Activated CD4-positive, alpha-beta memory T cell treated with anti-CD3 and anti-CD28 coated beads for 36 hours (primary cell): ENCODE measurements at places on chromosomes 1 and 21. TPM values are rescaled to one million over a fixed set of nuclear protein-coding genes. Genes with fewer than 3 reads are reported as not detected.

DNA sequence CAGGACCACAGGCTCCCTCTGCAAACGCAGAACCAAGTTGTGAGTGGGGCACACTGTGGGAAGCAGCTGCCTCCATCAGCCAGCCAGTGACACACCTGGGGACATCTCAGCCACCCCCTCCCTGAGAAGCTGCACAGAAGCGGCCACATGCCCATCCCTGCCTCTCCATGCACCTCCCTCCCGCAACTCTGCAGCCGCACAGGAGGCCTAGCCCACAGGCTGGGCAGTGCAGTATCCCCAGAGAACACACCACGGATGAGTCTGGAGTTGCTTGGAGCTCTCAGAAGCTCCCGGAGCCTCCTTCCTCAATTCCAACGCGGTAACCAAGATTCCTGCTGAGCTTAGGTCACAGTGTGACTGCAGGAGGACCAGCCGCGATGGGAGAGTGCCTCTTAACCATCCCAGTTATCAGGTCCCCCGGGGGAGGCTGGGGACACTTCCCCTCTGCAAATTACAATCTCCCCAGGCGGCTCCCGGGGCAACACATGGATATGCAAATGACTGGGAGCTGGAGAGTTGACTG is 1.2 kb upstream of the WNT3A start:
- DNase-seq, result peak; percentile 5

- no peak for DNase-seq
Measured at GRCh38 chr1:2479618-2480017, 3.5 kb downstream of the PLCH2 start.

- peak; percentile 53 for DNase-seq
Measured at GRCh38 chr1:121516234-121516967, 331.6 kb downstream of the SRGAP2C start.

DNA sequence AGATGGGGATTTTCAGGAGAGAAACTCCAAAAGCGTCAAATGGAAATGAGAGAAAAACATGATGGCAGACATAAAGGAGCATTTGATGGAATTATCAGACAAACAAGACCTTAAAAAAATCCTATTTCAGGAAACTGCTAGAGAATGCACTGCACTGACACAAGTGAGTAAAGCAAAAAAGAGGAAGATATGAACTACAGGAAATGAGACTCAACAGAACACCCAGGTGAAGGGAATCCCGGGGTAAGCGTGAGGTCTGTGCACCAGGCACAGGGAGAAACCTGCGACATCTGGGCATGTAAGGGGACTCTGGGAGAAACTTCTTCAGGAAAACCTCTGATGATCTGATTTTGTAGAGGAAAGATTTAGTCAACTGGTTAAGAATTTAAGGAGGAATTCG is 2.8 kb downstream of the TARBP1 start:
- DNase-seq, result no peak

GRCh38 chr1:54487571-54488050 is 60.4 kb upstream of the ACOT11 start:
- no peak for DNase-seq

DNA sequence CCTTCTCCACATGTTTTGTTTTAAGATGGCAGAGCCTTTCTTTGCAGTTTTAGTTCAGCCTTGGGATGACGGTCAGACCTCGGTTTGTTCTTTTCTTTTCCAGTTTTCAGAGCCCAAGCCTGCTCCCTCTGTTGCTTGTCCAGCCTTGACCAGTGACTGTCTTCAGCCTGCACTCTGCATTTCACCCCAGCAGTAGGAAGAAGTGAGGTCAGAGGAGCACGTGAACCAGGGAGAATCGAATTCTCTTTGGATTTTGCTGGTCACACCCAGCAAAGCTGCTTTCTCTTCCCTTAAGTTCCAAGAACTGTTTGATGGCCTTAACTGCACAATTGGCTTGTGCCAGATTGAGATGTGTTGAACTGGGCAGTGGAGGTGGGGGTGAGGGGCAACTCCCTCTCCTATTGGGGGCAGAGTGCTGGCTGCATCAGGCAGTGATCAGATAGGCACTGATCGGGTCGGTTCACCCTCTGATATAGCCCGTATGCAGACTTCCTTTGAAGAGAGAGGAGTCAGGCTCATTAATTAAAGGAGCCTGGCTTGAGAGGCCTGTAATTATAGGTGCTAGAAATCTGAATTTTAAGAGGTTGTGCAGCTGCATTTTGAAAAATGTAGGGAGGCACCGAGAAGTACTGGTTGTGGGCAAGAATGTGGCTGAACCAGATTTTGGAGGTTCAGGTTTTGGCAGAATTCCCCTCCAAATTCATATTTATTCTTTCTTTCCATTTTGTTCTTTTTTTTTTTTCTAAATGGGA is 42.4 kb downstream of the PEX14 start:
- no peak for DNase-seq

- no peak for DNase-seq
Measured at GRCh38 chr21:45179568-45180245, 105.3 kb downstream of the ADARB1 start.

GRCh38 chr1:29361686-29362085 is 125.4 kb downstream of the PTPRU start:
- no peak for DNase-seq

GRCh38 chr1:186819126-186819525 is 9.6 kb upstream of the PLA2G4A start:
- DNase-seq, result no peak

- DNase-seq, result no peak
Measured at GRCh38 chr1:166029196-166029945, 137.4 kb downstream of the FAM78B start.

DNA sequence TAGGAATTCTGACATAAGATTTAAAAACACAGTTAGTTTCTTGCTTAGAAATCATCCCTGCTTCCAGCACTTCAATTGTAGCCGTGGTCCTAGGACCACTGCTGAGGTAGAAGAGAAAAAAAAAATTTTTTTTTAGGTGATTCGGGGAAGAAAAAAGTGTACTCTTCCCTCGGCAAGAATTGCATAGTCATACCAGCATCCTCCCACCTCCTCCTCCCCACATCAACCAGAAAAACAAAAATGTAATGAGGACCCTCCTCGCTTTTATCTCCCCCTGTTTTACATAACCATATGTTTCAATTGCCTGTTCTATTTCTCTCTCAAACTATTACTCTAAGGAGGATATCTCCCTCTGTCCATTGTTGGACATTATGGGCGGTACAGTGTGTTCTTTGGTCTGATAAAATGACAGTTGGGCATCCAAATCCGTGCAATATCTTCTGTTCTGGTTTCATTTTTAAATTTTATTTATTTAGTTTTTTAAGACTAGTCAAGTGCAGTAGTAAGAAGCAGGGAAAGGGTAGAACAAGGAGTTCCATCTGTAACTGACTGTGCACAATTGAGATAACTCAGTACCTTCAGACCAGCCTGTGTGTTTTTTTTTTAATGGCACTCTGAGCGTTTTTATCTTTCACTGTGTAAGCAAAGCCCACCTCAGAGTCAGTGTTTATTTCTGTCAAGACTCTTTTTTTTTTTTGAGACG is 10.4 kb upstream of the MFSD2A start:
- DNase-seq, result no peak

GRCh38 chr1:201062511-201063091 is 39.1 kb upstream of the KIF21B start:
- DNase-seq, result no peak

- no peak for DNase-seq
Measured at GRCh38 chr1:174550296-174550695, 102.5 kb downstream of the GPR52 start.

GRCh38 chr1:232340446-232340845 is 289.5 kb downstream of the SIPA1L2 start:
- DNase-seq, result no peak

- no peak for DNase-seq
Measured at GRCh38 chr1:152359906-152360305, at the start of gene FLG2. Gene FLG2 (minus strand): TSS chr1:152360006. CDS start chr1:152358884, 1,122 bp downstream.

GRCh38 chr1:84988588-84988987 is 8.3 kb downstream of the MCOLN2 start:
- DNase-seq, result peak; percentile 59

DNA sequence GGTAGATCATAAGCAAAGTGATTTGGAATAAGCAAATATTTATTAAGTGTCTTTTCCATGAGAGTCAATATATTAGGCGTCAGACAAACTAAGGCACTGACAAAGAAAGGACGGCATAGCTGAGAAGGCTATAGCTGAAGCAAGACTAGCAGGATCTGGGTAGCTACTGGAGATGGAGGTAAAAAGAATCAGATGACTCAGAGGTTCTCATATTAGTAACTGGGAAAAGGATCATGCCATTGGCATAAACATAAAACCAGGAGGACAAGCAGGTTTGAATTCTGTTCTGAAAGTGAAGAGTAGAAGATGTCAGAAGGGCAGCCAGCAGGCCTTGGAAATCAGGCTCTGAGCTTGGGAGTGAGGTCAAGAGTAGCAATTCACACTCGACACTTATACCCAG is 531.9 kb downstream of the PTPRC start:
- DNase-seq, result no peak

GRCh38 chr21:36710729-36711048 is 11.8 kb downstream of the SIM2 start:
- no peak for DNase-seq

Gene JUN
- total RNA-seq, result 12.5 TPM

Gene BTBD19
- 35.2 TPM for total RNA-seq

Gene ADAM30
- total RNA-seq, result not detected

Gene CTSE
- not detected for total RNA-seq

Gene MCOLN2
- total RNA-seq, result 42.1 TPM

Gene TMPRSS15
- not detected for total RNA-seq

Gene BARHL2
- not detected for total RNA-seq

Gene OLIG2
- total RNA-seq, result not detected

Gene HAPLN2
- 0.21 TPM for total RNA-seq

Gene ARTN
- not detected for total RNA-seq
